ENCODE measurements at places on chromosomes 7 and 10. TPM values are rescaled to one million over a fixed set of nuclear protein-coding genes. Genes with fewer than 3 reads are reported as not detected.

DNA sequence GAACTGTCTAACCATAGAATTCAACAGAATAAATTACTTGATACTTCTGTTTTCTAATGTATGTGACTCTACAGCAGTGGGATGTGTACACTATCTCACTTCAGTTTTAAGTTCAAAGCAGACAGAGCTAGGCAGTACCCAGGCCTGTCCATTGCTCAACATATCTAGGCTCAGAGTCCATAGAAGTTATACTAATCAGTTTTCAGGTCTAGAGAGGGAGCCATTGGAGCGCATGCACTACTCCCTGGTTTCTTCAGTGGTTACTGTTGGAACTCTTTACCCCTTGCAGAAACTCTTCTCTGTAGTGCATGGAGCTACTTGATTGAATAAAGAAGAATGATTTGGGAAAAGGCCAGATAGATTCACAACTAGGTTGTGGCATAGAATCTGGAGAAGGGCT lies 4.4 kb downstream of the CD36 start:
- DNase-seq, result no peak

GRCh38 chr10:127402596-127403409 lies 146.3 kb upstream of the NPS start:
- DNase-seq, result no peak

Gene MEOX2
- total RNA-seq, result 3.3 TPM

- DNase-seq, result no peak
These were observed 101.5 kb upstream of the CSTF2T start for GRCh38 chr10:51800725-51801424.

DNA sequence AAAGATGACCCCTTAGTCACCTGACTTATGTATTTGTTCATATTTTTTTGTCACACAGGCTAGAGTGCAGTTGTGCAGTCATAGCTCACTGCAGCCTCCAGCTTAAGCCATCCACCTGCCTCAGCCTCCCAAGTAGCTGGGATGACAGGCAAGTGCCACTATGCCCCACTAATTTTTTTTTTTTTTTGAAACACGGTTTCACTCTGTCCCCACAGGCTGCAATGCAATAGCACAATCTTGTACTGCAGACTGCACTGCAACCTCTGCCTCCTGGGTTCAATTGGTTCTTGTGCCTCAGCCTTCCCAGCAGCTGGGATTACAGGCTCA lies 1.8 kb downstream of the MBLAC1 start:
- no peak for DNase-seq

- no peak for DNase-seq
These were observed 21.8 kb downstream of the MRPS24 start for GRCh38 chr7:43847496-43847895.

- DNase-seq, result no peak
These were observed 3.5 kb downstream of the ERLIN1 start for GRCh38 chr10:100182281-100182680.

- DNase-seq, result no peak
These were observed 69.9 kb downstream of the ADARB2 start for GRCh38 chr10:1667392-1667791.

Gene DKK1
- total RNA-seq, result not detected

Gene SLC26A5
- total RNA-seq, result not detected

Gene RBP3
- total RNA-seq, result not detected

DNA sequence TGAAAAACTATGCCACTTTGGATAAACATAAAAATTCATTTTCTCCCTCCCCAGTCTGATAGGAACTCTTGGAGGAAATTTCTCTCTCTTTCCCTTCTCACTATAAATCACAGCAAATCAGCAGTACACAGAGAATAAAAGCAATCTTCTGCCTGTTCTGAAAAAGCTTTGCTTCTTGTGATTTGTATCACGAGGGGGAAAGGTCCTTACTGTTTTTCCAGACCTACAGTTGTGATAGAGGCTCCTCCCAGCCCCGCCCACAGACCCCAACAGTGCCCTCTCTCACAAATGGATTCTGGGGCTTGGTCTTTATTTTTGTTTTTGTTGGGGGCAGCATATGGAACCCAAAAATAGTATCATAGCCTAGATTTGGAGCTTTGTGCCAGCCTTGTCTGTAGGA lies 12.2 kb downstream of the FOXK1 start:
- no peak for DNase-seq

GRCh38 chr7:141158561-141158960 lies 84.7 kb downstream of the TMEM178B start:
- DNase-seq, result peak; percentile 66

- DNase-seq, result no peak
These were observed 749.0 kb downstream of the SUGCT start for GRCh38 chr7:40883826-40884225.

Gene SEMA3E
- 2.2 TPM for total RNA-seq

DNA sequence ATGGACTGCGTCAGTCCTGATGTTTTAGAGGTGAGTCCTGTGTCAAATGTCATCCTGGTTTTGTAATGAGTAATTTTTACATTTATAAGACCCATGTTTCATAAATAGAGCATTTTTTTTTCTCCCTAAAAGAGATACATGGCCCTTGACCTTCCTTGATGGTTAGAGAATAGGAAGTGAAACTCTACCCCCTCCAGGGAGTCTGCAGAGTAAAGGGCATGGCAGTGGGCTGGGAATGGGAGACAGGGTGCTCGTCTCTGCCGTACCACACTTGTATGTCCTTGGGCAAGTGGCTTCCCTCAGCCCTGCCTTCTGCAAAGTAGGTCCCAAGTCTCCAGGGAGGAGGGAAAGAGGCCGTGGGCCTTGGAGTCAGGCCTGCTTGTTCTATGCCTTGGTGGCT lies 63.9 kb downstream of the WDFY4 start:
- DNase-seq, result no peak

Gene RPEL1
- 0.40 TPM for total RNA-seq

GRCh38 chr10:70540089-70540788 lies 61.7 kb downstream of the PALD1 start:
- DNase-seq, result peak; percentile 56

Gene AQP1
- total RNA-seq, result 86.5 TPM

Gene ATP5F1C
- total RNA-seq, result 306 TPM

GRCh38 chr10:11475831-11476434 lies 135.5 kb downstream of the USP6NL start:
- DNase-seq, result no peak

Gene CPA4
- not detected for total RNA-seq

- DNase-seq, result no peak
These were observed 13.4 kb downstream of the SERPINE1 start for GRCh38 chr7:101140339-101140699.

Gene MMD2
- total RNA-seq, result not detected

Gene FAM53B
- 74.3 TPM for total RNA-seq

- no peak for DNase-seq
These were observed 68.5 kb downstream of the LRRN3 start for GRCh38 chr7:111159426-111159825.

DNA sequence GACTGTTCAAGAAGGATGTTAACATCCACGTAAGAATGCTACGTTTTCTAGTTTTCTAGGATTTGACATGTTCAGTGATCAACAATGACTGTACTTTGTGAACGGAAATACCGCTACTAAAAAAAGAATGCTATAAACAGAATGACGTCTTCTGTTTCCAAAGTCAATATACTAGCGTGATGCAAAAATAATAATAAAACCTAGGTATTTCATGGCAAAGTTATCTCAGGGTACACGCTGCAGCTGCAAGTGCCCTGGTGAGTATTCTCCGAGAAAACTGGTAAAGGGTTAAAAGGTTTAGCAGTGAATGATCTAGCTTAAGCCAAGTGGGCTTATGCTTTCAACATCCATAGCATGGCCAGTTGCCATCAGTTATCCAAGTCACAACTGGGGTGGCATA lies 653.3 kb upstream of the PFKP start:
- DNase-seq, result no peak

Gene PLEKHA1
- total RNA-seq, result 51.2 TPM

Gene ACHE
- total RNA-seq, result 3.3 TPM

DNA sequence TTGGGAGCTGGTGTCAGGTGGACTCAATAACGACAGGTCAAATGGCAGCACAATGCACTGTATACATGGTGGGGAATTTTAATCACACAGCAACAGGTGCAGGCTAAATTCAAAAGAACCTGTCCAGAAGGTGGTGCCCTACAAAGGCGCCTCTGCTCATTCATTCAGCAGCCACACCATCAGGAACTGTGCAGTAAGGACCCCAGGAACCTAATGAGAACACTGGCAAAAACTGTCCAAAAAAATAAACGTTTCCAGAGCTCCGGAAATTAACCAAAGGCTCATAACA lies 21.9 kb upstream of the CRYGN start:
- DNase-seq, result no peak

- DNase-seq, result no peak
These were observed 28.0 kb downstream of the VIM start for GRCh38 chr10:17256051-17256450.

- no peak for DNase-seq
These were observed 207.9 kb downstream of the CACNA2D1 start for GRCh38 chr7:82235713-82236112.

Gene LDB3
- 2.3 TPM for total RNA-seq

Gene GLI3
- 30.5 TPM for total RNA-seq

DNA sequence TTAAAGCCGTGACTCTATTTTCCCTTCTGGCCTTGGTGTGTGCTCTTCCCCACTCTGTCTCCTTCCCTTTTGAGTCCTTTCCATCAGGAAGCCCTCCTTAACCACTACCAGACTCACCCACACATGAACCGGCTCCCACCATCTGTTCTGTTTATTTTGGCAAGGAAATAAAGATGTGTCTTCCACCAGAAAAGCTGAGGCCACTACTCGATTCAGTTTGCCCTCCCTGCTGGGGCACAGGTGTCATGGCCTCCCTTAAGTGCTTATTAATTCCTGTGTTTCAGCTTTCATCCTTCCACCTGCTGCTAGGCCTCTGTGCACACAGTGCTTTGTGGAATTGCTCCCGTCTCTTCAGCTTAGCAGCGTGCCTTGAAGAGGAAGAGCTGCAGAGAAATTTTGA lies 16.7 kb downstream of the POR start:
- no peak for DNase-seq

Data from Peyer's patch (tissue), 4 donors.